IPS-NIHi11 (cell line): ENCODE measurements at places on chromosomes 2 and 18.

GRCh38 chr2:232537079-232537478, 2.4 kb upstream of the CHRNG start:
- peak; percentile 81 for DNase-seq

DNA sequence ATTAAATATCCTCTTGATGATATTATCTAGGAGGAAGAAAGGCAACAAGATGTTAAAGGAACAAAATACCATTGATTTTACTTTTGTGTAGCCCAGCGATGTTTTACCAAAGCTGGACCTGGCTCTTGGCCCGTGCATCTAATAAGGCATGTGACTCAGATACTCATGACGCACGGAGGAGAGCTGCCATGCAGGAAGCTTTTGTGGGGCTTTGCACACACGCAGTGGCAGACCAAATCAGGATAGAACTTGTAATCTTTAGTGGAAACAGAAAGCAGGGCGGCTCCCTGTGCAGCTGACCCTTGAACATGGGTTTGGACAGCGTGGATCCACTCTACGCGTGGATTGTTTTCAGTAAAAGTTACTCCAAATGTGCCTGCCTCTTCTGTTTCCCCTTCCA, 190.0 kb downstream of the NAPG start:
- DNase-seq: no peak

GRCh38 chr2:30899516-30900054, 92.3 kb upstream of the CAPN13 start:
- DNase-seq: no peak

DNA sequence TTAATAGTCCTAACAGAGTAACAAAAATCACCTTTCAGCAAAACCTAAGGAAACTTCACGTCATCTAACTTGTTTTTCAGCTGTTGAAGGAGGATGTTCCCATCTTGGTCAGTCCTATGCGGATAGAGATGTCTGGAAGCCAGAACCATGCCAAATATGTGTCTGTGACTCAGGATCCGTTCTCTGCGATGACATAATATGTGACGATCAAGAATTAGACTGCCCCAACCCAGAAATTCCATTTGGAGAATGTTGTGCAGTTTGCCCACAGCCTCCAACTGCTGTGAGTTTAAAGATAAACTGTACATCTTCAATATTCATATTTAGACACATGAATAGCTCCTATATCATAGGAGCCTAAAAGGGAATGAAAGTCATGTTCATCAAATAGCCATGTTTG, 10.5 kb downstream of the COL3A1 start:
- DNase-seq: no peak

- DNase-seq: no peak
These were observed 155.5 kb downstream of the IKZF2 start for GRCh38 chr2:212995920-212996319.

- no peak for DNase-seq
These were observed 83.7 kb downstream of the SP3 start for GRCh38 chr2:173881461-173881860.

DNA sequence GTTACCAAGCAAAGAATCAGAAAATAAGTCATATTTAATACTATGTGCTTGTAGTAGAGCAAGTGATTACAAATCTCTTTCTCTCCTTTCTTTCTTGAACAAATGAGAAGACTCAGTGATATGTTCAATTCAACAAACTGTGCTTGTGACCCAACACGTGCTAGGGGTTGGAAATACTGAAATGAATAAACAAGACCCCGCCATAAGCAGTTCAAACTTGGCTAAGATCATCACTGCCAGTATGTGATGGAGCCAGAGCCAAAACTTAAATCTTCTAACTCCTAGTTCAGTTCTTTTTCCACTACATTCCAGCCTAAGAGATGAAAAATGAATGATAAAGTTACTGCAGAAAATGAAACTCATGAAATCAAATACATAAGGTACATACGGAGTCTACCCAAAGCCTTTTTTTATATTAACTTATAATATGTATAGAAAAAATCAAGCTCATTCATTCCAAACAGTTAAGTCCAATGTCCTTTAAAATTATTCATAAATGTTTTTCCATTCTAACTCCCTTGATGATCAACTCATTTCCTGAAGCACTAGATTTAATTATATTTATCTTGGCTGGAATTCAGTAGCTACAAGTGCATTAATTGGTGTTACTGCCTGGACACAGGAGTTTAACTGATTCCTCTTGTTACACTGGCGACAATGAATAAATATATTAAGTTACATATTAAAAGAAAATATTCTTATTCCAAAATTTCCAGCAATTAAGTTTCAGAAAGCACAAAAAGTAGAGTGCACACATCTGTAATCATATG, 36.0 kb downstream of the GALNT3 start:
- DNase-seq: no peak

DNA sequence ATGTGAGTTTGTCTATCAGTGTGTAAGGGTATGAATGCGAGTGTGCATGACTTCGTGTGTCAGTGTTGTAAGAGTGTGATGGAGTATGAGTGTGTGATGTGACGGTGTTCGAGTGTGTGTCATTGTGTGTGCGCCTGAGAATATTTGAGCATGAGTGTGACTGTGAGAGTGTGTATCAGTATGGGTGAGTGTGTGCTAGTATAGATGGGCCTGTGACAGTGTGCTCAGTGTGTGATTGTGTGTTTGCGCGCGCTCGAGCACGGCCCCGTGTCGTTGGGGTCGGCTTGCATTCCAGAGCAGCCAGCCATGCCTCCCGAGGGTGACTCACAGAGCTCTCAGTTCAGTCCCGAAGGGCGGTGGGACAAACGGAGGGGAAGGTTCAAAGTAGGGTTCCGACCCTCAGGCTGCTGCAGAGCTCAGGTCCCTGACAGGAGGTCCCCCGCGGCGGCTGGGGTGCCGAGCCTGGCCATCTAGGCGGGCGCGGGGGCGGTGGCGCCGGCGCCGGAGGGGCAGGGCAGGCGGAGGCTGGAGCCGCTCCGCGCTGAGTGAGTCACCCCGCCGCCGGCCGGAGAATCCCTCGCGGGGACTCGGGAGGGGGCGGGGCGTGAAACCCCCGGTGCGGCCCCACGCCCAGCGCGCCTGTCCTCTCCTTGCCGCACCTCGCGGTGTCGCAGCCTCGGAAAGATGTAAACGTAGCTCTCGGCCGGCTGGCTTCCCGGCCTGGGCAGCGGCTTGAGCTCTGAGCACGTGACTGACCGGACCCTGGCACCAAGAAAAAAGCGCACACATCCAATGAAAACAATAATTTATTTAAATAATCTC, 3.8 kb downstream of the DLX2 start:
- DNase-seq: peak; percentile 46

DNA sequence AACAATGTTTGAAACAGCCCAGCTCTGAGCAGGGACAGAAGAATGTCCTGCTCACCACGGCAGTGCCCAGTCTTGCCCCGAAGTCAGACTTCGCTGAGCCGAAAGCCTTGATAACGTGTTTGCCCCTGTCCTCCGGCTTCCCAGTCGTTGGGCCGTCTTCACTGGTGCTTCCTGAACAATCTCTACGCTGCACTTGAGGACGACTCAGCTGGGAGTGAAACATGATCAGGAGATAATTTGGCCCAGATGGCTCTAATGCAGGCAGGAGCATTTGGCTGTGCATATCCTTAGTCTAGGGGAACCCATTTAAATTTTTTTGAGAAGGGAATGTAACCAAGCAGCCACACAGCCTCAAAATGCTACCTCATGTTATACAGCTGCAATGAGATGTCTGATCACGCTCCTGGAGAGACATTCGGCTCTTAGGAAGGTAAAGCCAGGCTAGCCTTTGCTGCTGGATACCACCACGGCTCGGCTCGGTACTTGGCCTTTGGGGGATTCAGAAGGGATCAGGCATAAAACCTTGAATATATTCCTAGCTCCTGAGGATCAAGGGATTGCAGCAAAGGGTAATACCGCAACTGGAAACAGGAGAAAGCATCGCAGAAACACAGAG, 43.6 kb downstream of the FECH start:
- no peak for DNase-seq

DNA sequence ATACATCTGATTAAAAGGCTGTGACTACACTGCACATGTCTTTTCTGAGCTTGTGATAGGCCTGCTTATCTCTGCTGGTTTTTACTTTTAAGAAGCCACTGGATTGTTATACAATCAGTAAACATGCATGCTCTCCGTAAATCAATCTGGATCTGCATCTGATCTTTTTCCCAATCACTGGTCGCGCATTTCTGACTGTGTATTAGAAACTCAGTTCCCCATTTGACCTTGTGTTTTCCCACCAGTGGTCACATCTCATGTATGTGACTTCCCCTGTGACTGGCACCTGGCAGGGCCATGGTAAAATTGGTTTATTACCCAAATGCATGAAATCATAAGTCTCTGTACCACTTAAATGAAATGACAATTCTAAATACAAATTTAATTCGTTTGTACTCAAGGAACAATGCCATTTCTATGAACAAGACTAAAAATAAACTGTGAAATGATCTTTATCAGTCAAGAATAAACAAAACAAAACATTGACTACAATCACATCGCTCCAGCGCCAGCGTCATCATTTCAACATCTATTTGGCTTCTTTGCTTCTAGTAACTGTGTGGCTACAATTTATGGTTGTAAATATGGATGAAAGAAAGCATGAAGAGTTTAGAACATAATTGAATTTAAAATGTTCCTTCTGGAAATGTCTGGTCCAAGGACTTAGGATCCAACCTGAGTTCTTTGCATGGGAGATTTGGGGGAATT, 396.6 kb upstream of the TRIB2 start:
- no peak for DNase-seq

GRCh38 chr2:189379287-189379630, 62.0 kb upstream of the WDR75 start:
- DNase-seq: no peak

- DNase-seq: no peak
These were observed 757.7 kb downstream of the EPHA4 start for GRCh38 chr2:220814441-220814840.

- no peak for DNase-seq
These were observed 88.0 kb downstream of the LTBP1 start for GRCh38 chr2:33034784-33035183.

- no peak for DNase-seq
These were observed 106.7 kb downstream of the DYSF start for GRCh38 chr2:71559828-71560637.

GRCh38 chr2:43116988-43117387, 109.4 kb downstream of the ZFP36L2 start:
- no peak for DNase-seq

DNA sequence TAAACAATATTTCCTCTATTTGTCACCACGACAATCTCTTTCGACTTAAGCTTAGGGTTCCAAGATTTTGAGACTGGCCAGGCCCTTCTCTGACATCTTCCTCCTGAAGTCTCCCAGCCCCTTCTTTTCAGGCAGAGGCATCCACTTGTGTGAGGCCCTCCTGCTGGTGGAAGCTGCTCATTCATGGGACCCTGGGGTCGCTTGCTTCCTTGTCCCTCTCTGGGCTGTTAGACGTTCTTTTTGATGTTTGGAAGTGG, 188.2 kb upstream of the APCDD1 start:
- no peak for DNase-seq

DNA sequence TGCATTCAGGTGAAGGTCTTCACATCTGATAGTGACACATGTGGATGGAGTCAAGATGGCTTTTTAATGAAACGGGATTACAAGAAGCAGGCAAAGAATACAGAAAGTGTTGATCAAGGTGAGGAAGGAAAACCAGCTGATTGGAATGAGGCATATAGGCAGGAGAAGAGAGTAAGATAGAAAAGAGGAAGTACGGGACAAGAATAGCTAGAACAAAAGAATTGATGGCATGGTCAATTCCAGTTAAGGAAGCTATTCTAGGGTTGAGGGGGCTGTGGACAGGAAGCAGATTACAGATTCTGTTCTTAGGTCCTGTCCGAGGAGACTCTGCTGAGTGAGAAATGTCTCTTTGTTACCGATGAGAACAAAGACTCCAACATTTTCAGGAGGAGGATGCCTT, 13.2 kb upstream of the NCK2 start:
- DNase-seq: no peak

DNA sequence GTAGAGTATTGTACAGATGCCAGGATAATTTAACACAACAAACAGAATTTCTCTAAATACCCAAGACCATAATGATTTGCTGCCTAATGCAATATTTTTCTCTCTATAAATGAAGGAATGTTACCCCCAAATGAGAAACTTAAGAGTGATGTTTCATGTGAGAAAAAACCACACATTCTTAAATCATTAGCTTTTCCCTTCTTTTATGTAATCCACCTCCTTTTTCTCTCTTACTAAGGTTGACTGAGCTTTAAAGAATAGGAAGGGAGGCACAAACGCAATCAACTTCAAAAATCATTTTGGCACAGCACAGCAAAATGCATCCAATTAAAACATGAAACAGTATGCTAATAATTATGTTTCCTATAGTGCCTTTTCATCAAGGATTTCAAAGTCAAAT, 698.1 kb upstream of the CDH2 start:
- no peak for DNase-seq

GRCh38 chr2:167508709-167509108, 620.4 kb downstream of the XIRP2 start:
- no peak for DNase-seq

GRCh38 chr2:12205086-12205485, 458.7 kb downstream of the LPIN1 start:
- DNase-seq: no peak

DNA sequence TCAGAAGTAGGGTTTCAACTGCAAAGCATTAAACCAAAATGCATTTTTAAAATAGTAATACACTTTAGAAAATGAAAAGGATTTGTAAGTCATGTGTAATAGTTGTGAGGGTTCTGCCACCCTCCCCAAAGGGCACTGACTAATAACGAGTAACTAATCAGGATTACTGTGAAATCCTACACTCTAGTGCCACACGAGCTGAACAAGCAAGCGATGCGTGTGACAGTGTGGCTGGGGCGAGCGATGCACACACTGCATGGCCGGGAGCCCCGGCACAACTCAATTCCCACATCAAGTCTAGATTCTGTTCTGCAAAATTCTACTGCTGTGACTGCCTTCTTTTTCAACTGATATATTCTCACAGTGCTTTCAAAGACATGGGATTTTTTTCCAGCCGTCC, 156.4 kb downstream of the SEPTIN10 start:
- no peak for DNase-seq

GRCh38 chr18:69996417-69996816, 48.7 kb upstream of the CD226 start:
- no peak for DNase-seq

- no peak for DNase-seq
These were observed 494 bp upstream of the ROCK1 start for GRCh38 chr18:21112140-21112473.

DNA sequence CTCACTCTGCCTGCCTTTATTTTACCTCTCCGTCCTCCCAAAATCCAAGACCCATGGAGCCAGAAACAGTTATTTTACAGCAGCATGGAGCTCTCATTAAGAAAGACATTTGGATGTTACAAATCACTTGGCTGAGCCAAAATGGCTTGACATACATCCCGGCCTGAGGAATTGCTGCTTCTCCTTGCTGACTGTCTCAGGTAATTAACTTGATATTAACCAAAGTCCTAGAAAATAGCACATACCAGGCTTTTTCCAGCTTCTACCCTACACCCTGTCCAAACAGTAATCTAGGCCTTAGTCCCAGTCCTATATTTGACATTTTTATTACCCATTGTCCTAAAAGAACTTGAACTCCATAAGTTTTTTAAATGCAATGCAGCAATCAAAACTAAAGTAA, 205.0 kb downstream of the TMX3 start:
- DNase-seq: no peak
